ENCODE measurements at places on chromosomes 16 and 17.
A peak's percentile ranks its signal among the peaks of the same experiment; 100 is the strongest.

DNA sequence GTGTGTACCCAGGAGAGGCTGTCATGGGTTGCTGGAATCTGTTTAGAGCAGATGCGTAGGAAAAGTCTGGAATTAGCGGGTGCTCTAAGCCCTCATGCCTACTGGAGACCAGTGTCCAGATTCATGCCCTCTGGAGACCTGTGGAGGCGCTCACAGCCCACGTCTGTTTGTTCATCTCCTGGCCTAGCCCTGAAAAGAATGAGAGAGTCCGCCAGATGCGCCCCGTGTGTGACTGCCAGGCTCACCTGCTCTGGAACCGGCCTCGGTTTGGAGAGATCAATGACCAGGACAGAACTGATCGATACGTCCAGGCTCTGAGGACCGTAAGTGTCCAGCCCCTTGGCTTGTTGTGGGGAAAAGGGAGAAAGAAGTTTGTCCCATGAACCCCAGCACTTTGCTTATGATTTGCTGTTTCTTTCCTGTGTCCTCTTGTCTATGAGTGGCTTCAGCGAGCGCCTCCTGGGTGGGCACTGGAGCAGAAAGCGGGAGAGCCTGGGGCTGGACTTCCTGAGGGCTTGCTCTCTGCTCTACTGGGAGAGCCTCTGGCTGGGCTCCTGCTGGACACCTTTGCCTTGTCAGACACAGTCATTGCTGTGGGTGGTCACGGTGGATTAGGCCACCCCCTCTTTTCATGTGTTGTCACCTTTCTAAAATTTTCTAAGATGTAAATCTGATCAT lies 35.3 kb downstream of the PRMT7 start:
- no peak for DNase-seq

GRCh38 chr16:17836868-17837602 lies 366.3 kb upstream of the XYLT1 start:
- DNase-seq = peak; percentile 99

DNA sequence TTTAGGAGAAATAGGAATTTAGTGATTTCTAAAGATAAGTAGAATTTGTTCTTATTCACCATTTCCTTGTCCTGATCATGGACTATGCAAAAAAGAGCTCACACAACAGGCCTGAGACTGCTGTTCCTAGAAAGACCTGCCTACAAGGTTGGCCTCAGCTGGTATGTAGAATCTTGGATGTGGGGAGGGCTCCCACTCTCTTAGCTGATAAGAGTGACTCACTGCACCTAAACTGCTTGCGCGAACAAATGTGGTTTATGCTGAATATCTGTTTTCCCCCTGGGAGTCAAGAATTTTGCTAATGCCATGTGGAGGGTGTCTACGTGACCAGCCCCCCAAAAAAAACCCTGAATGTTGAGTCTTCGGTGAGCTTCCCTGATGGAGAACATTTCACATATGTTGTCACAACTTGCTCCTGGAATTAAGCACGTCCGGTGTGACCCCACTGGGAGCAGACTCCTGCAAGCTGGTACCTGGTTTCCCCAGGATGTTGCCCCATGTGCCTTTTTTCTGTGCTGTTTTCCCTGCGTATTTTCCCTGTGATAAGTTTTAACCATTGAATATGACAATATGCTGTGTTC lies 68.8 kb upstream of the HSBP1 start:
- DNase-seq = peak; percentile 27

DNA sequence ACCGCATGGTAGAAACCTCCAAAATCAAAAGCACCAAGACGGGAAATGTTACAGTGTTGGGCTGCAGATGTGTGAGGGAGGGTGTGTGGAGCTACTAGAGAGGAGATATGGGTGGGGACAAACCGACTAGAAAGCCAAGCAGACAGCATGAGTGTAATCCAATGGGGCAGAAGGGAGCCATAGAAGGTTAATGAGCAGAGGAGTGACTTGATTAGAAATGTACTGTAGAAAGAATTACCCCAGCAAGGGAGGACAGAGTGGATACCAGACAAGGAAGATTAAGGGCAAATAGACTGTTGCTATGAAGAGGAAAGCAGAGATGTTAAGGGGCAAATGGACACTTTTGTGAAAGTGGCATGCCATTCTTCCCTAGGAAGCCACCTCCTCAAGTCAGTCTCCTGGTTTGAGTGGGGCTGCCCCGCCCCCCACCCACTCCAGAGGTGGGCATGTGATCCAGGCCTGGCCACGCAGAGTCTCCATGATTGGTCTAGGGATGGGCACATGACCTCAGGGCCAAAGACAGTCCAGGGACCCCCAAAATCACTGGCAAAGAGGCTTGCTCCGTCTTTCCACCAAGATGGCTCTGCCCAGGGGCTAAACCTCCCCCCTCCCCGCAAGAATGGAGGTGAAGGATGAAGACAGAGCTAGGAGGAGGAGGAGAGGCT lies 4.3 kb downstream of the COTL1 start:
- no peak for DNase-seq

DNA sequence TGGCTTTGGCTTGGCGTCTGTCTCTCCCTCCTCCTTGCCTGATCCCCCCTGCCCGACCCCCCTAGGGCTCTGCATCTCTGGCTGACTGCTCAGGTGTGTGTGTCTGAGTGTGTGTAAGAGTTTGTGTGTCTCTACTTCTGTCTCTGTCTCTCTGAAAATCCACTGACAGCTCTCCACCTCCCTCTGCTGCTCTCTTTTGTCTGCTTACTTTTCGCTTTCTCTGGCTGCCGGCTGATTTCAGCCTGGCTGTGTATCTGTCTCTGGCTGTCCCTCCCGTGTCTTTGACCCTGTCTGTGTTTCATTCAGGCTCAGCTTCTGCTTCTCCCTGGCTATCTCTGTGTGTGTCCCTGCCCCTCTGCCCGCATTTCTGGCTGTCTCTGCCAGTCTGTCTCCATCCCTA lies 3.8 kb upstream of the SPEM1 start:
- DNase-seq = no peak

DNA sequence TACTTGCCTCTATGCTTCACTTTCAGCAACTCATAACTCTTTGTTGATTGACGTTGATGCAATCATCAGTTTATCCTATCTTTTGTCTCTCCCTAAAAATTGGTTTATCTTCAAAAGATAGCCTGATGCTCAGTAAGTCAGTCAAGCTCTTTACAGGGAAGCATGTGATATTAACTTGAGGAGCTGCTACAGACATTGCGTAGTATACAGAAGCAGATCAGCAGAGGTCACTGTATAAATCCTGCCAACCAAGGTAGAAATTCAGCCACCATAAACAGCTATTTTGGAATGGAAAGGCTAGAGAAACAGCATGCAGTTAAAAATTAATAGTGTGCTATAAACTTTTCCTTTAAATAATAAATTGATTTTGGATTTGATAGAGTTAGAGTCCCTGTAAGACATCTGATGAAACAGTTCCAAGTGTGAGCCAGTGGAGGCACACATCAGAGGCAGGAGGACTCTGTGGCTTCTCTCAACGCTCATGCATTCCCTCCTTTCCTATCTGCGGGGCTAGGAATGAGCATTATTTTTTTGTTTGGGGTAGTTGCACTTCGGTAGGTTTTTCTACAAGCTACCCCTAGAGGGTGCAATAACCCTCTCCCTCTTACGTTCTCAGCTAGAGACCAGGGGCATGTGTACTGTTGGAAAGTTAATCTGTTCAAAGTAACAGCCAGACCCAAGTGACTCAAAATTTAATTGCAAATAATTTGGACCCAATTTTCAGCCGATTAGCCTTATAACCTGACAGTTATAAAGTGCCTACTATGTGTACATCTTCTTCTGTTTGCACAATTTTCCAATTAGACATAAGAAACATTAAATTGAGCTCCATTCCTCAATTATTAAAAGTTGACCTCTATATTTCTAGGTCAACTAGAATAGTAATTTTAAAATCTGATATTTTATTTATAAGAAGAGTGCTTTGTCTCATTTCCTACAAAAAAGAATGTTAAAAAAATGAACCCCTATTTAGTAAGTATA lies 647.7 kb upstream of the SOX9 start:
- DNase-seq = peak; percentile 62

GRCh38 chr16:11551842-11552241 lies 34.9 kb downstream of the LITAF start:
- DNase-seq = no peak

DNA sequence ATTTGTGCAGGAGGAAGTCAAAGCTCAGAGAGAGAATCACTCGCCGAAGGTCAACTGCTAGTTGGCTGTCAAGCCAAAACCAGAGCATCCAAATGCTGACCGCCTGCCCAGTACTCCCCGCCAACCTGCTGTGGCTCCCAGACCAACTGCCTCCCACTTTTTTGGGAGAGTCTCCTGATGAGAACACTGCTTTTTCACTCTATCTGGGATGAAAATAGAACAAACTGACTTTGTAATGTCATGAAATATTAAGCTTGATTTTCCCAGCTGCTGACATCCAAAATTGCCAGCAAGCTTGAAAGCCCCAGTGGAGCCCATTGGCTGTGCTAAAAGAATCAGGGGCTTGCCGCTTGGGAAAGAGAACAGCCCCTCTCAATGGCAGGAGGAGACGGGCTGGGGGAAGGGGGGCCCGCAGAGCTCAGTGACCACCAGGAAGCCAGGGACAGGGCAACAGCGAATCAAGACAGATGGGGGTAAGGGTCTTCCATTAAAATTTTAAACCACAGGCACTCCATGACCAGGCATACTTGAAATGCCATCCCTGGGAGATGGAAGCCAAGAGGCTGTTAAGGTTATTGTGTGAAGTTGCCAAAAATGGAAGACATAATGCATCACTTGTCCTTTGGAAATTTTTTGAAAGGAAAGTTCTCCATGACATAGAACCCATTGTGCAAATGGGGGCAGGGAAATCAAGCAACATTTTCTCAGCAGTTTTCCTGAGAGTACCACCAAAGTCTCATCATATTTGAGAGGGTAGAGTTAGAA lies 125.7 kb upstream of the CDH5 start:
- DNase-seq = peak; percentile 68

DNA sequence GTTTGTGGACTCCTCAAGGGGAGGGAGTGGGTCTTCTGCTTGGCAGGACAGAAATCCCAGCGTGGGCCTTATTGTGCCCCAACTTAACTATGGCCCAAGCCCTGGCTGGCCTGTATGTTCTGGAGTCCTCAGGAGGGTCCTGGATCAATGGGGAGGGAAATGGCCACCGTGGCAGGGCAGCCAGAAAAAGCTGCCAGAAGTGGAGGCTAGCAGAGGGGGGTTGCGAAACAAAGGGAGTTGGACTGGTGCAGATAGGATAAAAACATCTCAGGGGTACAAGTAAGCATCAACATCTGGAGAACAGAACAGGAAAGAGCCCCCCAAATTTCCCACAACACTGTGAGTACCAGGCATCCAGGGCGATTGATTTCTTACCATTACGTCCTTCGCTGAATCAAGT lies 3.7 kb upstream of the CACNG1 start:
- DNase-seq = no peak

DNA sequence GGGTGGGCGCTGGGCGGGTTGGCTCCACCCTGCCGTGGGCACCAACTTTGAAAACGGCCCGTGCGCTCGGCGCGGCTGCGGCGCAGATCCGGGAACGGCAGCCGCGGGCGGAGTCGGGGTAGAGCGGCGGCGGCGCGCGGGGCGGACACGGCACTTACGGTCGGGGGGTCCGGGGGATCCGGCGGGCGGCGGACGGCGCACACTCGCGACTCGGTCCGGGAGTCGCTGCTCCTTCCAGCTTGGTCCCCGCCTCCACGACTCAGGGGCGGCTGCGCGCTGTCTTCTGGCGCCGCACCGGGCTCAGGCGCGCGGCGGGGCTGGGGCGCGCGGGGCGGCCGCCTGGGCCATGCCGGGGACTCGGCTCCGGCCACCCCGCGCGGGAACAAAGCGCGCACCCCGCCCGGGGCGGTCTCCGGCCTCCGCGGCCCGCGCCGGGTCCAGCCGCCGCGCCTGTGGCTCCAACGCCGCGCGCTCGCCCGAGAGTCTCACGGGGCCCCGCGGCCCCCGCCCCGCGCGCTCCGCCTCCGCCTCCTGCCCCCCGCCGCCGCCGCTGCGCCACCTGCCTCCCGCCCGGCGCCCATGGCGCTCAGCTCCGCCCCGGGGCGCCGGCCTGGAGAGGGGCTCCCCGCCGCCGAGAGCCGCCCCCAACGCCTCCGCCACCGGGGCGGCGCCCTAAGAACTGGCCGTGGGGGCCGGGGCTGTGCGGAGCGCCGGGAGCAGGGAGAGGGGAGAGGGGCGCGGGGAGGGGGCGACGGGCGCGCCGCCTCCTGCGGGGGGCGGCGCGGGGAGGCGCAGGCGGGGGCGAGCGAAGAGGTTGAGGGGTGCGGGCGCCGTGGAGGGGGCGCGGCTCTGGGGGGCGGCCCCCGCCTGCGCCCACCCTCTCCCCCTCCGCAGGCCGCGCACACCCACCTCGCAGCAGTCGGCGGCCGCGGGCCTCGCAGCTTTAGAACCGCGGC lies 35.9 kb downstream of the CBFA2T3 start:
- DNase-seq = no peak

GRCh38 chr16:87822108-87822970 lies 47.0 kb downstream of the SLC7A5 start:
- no peak for DNase-seq

GRCh38 chr16:55868137-55868536 lies 7.0 kb downstream of the CES5A start:
- no peak for DNase-seq

DNA sequence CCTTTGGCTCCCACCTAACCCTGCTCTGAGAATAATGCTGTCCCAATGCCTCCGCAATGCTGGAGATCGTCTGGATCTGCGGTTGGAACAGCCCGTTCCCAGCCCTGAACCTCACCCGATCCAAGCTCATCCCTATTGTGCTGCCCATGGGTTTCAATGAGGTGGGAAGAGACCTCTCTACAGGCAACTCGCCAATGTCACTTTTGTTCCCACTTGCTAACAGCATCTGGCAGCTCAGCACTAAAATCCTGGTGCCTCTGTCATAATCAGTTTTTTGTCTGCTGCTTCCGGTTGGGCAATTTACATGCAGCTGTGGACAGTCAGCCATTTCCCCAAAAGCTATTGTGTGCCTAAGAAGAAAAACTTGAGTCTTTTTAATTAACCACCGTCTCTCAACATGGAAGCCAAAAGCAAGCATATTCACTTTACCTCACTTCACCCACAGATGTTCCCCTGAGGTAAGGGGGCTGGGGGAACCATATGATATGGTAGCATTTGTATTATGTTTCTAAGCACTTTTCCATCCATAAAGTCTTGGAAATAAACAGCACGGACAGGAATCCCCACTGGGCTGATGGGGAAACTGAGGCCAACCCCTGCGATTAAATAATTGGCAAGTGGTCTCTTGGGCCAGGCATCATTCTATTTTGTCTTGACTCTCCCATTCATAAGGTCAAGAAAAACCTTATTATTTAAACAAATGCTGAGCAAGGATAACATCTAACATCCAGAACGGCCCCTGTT lies 159.2 kb upstream of the CDH5 start:
- no peak for DNase-seq
